ENCODE measurements at places on chromosomes 2 and 18.

DNA sequence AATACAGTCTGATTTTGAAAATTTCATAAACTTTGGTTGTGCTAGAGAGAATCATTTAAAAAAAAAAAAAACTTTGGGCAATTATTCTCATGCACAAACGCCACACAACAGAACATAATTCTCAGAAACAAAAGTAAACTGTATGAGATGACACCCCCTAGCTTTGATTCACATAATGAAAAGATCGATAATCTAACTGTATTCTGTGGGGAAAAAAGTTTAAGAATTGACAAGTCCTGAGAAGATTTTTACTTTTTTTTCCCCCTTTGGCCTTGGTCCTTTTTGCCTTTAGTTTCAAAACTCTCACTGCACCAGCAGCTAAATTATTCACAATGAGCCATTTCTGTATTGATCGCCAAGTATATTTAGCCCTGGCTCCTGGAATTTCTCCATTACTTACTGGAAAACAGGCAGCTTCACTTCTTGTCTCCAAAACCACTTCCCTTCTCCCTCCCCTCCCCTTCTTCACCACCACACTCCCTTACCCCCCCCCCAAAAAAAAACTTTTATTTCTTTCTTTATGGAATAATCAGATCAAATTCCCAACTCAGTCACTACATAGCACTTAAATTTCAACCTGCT, 2.0 kb downstream of the IKZF2 start:
- peak; percentile 17 for DNase-seq

GRCh38 chr2:48583961-48584360, 33.7 kb upstream of the GTF2A1L start:
- no peak for DNase-seq

- no peak for DNase-seq
Observed at GRCh38 chr2:158047156-158047611, 54.5 kb upstream of the UPP2 start.

DNA sequence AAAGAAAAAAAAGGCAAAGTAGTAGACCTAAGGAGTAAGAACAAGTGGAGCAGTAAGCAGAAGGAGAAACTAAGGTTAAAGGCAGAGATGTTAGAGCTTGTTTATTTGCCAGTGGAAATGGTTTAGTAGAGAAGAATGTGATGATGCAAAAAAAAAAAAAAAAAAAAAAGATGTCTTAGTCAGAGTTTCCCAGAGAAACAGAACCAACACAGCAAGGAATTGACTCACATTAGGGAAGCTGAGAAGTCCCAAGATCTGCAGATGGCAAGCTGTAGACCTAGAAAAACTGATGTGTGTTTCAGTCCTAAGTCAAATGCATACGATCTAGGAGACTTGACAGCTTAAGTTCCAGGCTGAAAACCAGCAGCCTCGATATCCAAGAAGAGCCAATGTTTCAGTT, 1548.8 kb upstream of the LRRTM1 start:
- peak; percentile 77 for DNase-seq

All from ELR (cell line).